Regular cardiac myocyte (primary cell): ENCODE measurements at places on chromosomes 13 and 19. TPM values are rescaled to one million over a fixed set of nuclear protein-coding genes. Genes with fewer than 3 reads are reported as not detected.

ZNF100 gene
- 2.5 and 5.2 TPM in 2 replicates for total RNA-seq

TEX29 gene
- total RNA-seq = 0.38 TPM in 1 of 2 replicates, not detected in the other

FBXO27 gene
- 1.7 and 3.4 TPM in 2 replicates for total RNA-seq

C13orf46 gene
- 0.28 and 0.38 TPM in 2 replicates for total RNA-seq

VSTM2B gene
- total RNA-seq = 0.28 TPM in 1 of 2 replicates, not detected in the other

NLRP5 gene
- total RNA-seq = under 0.01 TPM in 1 of 2 replicates, not detected in the other

KLK4 gene
- total RNA-seq = not detected in 2 replicates

RPL36 gene
- total RNA-seq = 522 and 545 TPM in 2 replicates

MYO16 gene
- 0.28 TPM in 1 of 2 replicates, not detected in the other for total RNA-seq

ZFP82 gene
- 7.7 and 10.1 TPM in 2 replicates for total RNA-seq

C1QTNF9 gene
- total RNA-seq = not detected in 2 replicates

PSG11 gene
- total RNA-seq = under 0.01 TPM in 1 of 2 replicates, not detected in the other

POGLUT2 gene
- 24.0 and 25.5 TPM in 2 replicates for total RNA-seq

LGALS7 gene
- total RNA-seq = not detected in 2 replicates

MAST1 gene
- 3.4 TPM in 1 of 2 replicates, not detected in the other for total RNA-seq

TRPC4 gene
- 27.0 and 59.2 TPM in 2 replicates for total RNA-seq

GPR12 gene
- total RNA-seq = not detected in 2 replicates

KISS1R gene
- total RNA-seq = 0.28 TPM in 1 of 2 replicates, not detected in the other

CYP2B6 gene
- total RNA-seq = not detected in 2 replicates

DDX49 gene
- total RNA-seq = 47.4 and 72.9 TPM in 2 replicates

RGL3 gene
- total RNA-seq = 2.3 and 7.0 TPM in 2 replicates

FOXA3 gene
- under 0.01 TPM in 1 of 2 replicates, not detected in the other for total RNA-seq

FXYD1 gene
- 0.58 and 1.4 TPM in 2 replicates for total RNA-seq

ZNF557 gene
- total RNA-seq = 17.5 and 20.3 TPM in 2 replicates

ZNF880 gene
- total RNA-seq = 28.8 and 31.0 TPM in 2 replicates

KIR2DL1 gene
- not detected in 2 replicates for total RNA-seq

COL5A3 gene
- 4.0 and 18.6 TPM in 2 replicates for total RNA-seq

NFKBIB gene
- 9.9 and 15.7 TPM in 2 replicates for total RNA-seq

C1QTNF9B gene
- not detected in 2 replicates for total RNA-seq

NOVA2 gene
- total RNA-seq = under 0.01 TPM in 2 replicates

SCN1B gene
- 1.3 and 2.3 TPM in 2 replicates for total RNA-seq

KRTDAP gene
- total RNA-seq = not detected in 2 replicates

RPS16 gene
- 99.8 and 2,230 TPM in 2 replicates for total RNA-seq

TMEM190 gene
- total RNA-seq = not detected in 2 replicates

C19orf38 gene
- total RNA-seq = 0.58 and 2.3 TPM in 2 replicates

IGFL3 gene
- 0.28 TPM in 1 of 2 replicates, not detected in the other for total RNA-seq

CATSPERD gene
- total RNA-seq = not detected in 2 replicates

TMC4 gene
- 0.38 and 1.4 TPM in 2 replicates for total RNA-seq

PSPN gene
- 0.96 and 1.1 TPM in 2 replicates for total RNA-seq

F2RL3 gene
- 0.28 TPM in 1 of 2 replicates, not detected in the other for total RNA-seq

TNFSF9 gene
- 0.19 and 1.1 TPM in 2 replicates for total RNA-seq

PRRG2 gene
- 0.19 and 1.1 TPM in 2 replicates for total RNA-seq

MYDGF gene
- 212 and 239 TPM in 2 replicates for total RNA-seq

RGS9BP gene
- 0.38 and 0.56 TPM in 2 replicates for total RNA-seq
